ENCODE measurements at places on chromosomes 12 and 14.

GRCh38 chr12:79592865-79593264 lies 97.9 kb downstream of the PAWR start:
- DNase-seq = no peak

DNA sequence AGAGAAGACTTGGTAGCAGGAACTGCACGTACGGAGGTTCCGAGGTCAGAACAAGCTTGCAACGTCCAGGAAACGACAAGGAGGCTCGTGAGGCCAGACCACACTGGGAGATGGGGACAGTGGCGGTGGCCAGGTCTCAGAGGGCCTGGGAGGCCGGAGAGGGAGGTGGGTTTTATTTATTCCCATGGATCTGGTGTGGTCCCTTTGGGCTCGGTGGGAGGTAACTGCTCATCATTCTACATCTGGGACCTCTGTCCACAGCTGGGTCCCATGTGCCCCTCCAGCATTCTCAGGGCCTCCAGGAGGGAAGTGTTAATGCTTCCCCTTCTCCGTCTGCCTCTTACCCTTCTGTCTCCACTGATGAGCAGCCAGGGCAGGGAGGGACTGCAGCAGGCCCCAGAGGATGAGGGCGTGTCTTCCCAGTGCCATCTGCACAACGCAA lies 35.7 kb upstream of the NCOR2 start:
- no peak for DNase-seq

GRCh38 chr12:66447643-66448042 lies 145.3 kb downstream of the HELB start:
- no peak for DNase-seq

DNA sequence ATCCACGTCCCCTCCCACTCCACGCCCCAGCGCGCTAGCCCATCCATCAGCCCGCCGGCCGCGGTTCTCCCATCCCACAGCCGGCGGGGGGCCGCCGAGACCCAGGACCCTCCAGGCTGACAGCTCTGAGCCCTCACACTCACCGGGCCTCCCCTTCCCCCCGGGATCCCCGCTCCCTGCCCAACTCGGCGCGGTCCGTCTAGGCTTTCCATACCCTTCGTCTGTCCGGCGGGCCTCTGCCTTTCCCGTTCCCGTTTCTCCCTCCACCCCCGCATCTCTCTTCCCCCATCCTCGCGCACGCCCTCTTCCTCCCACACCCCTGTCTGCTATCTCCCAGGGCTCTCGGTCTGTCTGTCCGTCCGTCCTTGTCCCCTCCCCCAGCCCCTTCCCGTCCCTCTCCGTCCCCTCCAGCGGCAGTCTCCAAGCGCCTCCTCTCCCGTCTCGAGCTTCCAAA lies 726 bp downstream of the ZFHX2 start:
- no peak for DNase-seq

- DNase-seq = peak; percentile 57
Observed at GRCh38 chr12:47303207-47303606, 223.4 kb upstream of the AMIGO2 start.

DNA sequence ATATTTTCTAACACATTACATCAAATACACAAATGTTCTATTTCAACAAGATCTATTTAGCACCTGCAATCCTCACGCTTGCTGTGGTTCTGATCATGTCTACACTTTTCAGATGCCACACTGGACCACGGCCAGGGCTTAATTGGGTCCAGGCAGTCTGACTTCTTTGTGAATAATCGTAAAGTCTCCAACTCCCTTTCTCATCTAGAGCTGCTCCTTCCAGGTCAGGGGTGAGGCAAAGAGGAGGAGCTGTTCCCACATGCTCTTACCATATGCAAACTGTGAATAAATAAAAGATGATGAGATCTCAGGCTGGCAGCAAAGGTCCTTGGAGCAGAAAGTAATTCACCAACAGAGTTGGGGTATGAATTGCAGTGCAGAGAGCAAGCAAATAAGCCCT lies 316.6 kb downstream of the GLT1D1 start:
- no peak for DNase-seq

Measured in AG04449 (cell line).